Activated naive CD8-positive, alpha-beta T cell treated with anti-CD3 and anti-CD28 coated beads for 36 hours (primary cell): ENCODE measurements at places on chromosomes 16 and 17.

- no peak for DNase-seq
Observed at GRCh38 chr16:3030222-3031212, 6.2 kb downstream of the BICDL2 start.

DNA sequence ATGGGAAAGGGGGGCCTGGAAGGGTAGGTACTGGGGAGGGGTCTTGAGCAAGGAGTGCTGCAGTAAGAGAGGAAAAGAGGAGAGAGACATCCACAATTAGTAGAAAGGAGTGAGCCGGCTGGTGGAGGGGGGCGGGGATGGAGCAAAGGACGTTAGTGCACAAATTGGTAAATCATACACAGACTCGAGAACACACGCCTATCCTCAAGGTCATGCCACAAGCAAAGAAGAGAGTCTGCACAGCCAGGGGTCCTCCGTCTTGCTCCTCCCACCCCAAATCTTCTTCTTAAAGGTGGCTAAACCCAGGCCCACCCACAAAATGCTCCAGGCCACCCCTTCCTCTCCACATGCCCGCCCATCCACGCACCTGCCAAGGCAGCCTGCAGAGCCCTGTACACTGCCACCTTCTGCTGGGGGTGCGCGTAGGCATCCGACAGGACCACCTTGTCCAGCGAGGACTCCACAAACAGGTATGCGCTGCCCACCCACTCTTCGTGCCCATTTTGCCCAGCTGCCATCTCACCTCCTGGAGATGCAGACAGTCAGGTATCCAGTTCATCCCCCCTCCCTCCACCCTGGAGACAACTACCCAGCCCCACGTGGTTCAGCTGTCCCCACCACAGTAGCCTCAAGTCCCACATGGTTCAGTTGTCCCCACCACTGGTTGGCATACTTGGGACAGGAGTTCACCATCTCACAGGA is 3.4 kb downstream of the TRADD start:
- DNase-seq: no peak

GRCh38 chr17:82876602-82877379 is 37.0 kb upstream of the ZNF750 start:
- DNase-seq: no peak

DNA sequence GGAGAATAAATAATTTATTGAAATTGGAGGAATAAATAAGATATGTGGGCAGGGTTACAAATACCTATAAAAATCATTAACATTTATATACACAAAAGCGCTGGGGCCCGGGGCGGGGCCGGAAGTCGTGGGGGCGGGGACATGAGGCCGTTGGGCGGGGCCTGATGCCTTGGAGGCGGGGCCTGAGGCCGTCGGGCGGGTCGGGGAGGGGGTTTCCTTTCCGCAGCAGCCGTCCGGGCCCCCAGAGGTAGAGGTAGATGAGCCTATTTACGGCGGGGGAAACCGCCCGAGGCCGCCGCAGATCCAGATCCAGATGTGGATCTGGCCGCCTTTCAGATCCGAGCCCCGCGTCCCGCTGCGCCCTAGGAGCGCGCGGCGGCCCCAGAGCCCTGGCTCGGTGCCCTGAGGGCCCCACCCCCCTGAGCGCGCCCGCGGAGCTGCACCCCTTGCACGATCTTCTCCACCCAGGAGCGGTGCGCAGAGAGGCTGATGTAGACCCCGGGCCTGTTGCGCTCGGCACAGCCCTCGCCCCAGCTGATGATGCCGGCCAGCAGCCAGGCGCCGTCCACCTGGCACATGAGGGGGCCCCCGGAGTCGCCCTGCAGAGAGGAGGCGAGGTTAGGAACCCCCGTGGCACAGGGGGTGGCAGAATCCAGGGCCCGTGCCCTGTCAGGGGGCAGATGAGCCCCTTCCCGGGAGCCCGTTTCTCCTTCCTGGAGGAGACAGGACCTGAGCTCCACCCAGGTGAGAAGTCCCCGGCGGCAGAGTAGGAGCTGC is 5.1 kb downstream of the PRSS22 start:
- no peak for DNase-seq

- DNase-seq: no peak
Observed at GRCh38 chr16:8850279-8850885, 18.4 kb downstream of the CARHSP1 start.

DNA sequence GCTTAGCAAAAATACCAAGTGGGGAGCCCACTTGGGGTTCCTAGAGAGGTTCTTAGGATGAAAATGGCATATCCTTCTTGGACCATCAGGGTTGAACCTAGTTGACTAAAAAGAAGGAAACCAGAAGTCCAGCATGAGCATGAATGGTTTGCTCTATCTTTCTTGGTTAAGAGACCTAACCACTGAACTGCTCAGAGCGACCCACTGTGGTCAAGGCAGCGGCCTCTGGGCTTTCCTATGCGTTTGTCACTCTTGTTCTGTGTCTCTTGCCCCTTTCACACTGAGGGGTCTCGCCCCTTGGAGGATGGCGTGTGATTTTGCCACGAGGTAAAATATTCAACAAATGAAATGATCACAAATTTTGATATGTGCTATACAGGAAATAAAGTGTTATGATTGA is 526 bp upstream of the BORCS6 start:
- no peak for DNase-seq

DNA sequence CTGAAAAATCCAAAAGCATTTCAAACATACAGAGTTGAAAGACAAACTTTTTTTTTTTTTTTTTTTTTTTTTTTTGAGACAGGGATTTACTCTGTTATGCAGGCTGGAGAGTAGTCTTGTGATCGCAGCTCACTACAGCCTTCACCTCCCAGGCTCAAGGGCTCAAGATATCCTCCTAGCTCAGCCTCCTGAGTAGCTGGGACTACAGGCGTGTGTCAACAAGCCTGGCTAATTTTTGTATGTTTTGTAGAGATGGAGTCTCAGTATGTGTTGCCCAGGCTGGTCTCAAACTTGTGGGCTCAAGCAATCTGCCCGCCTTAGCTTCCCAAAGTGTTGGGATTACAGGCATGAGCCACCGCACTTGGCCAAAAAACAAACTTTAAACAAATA is 64.2 kb upstream of the KIFC3 start:
- DNase-seq: no peak

DNA sequence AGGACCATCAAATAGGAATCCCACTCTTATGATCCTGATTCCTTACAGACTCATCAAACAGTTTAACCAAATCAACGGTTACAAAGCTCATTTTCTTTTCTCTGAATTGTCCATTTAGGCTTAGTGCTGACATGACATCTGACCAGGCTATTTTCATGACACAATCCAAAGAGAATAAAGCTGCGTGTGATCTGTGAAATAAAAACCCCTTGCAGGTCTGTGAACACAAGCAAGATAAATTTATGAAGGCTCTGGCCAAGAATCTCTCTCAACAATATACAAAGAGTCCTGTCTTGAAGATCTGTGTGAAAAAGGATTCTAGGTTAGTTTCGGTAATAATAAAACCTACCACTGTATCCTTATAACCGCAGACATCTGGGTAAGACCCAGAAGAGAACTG is 22.0 kb downstream of the COG1 start:
- no peak for DNase-seq

GRCh38 chr17:57401556-57402488 is 145.5 kb downstream of the MSI2 start:
- DNase-seq: no peak

DNA sequence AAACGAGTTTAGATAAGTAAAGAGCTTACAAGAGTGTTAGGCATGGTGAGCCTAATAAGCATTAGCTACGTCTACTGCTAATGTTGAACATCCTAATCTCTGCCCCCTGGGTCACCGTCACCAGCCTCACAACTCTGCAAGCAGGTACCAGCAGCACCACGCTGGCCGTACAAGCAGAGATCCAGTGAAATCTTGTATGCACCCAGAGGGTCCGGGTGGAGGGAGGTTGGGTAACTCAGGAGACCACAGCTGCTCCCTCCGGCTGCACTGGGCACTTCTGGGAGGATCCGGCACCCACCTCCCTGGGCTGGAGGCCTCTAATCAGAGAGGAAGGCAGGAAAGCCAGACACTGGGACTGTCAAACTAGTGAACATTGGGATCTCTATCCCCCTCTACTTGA is 8.4 kb upstream of the OR1F1 start:
- DNase-seq: no peak

GRCh38 chr16:4544473-4544872 is 5.9 kb upstream of the CDIP1 start:
- DNase-seq: no peak

- DNase-seq: no peak
Observed at GRCh38 chr16:57786632-57787518, 15.4 kb downstream of the KIFC3 start.

DNA sequence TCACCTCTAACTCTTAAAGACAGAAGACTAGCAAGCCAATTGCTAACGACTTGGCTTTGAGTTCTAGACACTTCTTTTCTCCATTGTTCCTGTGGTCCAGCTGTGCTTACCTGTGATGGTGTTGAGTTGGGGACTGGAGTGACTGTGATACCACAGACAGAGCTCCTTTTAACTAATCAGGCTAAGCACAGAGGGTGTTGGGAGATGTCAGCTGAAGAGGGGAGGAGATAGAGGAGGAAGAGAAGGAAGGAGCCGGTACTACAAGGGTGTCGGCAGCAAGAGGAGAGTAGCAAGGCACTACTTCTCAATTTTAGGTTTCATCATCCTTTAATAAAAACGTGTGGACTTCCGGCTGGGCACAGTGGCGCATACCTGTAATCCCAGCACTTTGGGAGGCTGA is 5.1 kb upstream of the MYO1D start:
- no peak for DNase-seq

DNA sequence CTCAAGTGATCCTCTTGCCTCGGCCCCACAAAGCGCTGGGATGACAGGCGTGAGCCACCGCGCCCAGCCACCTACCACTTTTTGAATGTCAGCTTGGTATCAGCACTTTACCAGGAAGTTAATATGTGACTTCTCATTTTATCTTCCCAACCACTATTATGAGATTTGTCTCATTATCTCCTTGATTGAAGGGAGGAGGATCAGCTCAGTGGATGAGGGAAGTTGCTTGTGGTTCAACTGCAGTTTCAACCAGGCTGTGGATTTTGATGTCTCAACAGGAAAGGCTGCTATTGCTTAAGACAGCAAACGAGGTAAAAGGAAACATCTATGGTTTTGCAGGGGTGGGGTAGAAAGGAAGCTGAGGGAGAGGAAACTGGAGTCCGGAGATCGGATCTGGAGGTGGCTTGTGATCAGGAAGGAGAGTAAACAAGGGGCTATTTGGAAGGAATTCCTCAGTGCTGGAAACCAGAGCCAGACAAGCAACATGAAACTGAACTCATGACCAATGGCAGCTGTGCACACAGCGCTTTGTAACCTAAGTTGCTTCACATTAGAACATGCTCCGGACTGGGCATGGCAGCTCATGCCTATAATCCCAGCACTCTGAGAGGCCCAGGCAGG is 180.5 kb downstream of the VPS53 start:
- DNase-seq: no peak

DNA sequence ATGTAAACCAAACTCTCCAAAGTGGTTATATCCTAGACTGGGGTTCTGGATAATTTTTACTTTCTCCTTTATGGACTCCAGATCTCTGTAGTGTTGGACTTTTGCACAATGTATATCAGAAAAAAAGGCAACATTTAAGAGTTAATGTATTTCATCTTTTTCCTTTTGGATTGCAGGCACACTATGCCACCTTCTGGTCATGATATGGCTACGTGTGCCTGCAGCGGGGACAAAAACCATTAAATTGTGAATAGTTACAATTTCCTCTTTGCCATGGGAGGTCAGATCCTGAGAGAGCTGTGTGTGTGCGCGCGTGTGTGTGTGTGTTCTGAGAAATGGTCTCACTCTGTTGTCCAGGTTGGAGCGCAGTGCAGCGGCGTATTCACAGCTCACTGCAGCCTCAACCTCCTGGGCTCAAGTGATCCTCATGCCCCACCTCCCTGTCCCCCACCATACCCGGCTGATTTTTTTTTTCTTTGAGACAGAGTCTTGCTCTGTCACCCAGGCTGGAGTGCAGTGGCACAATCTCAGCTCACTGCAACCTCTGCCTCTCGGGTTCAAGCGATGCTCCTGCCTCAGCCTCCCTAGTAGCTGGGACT is 4.3 kb upstream of the SGF29 start:
- DNase-seq: no peak

DNA sequence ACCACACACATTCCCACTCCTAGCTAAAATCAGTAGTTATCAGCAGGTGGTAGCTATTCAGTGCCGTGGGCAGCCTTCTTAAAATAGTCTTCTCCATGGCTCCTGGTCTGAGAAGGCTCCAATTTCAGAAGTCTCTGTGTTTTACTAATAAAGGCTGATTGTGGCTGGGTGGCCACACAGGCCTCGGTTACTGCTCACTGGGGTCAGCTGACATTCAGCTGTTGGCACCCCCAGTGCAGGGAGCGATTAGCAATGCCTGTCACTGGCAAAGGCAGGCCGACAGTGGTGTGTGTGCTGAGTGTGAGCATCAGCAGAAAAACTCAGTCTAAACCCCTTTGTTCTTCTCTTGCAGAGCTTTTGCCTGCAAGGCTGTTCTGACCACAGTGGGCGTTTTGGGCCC is 16.6 kb upstream of the DBNDD1 start:
- no peak for DNase-seq

GRCh38 chr17:49496183-49496866 is 1.2 kb downstream of the NGFR start:
- peak; percentile 89 for DNase-seq

DNA sequence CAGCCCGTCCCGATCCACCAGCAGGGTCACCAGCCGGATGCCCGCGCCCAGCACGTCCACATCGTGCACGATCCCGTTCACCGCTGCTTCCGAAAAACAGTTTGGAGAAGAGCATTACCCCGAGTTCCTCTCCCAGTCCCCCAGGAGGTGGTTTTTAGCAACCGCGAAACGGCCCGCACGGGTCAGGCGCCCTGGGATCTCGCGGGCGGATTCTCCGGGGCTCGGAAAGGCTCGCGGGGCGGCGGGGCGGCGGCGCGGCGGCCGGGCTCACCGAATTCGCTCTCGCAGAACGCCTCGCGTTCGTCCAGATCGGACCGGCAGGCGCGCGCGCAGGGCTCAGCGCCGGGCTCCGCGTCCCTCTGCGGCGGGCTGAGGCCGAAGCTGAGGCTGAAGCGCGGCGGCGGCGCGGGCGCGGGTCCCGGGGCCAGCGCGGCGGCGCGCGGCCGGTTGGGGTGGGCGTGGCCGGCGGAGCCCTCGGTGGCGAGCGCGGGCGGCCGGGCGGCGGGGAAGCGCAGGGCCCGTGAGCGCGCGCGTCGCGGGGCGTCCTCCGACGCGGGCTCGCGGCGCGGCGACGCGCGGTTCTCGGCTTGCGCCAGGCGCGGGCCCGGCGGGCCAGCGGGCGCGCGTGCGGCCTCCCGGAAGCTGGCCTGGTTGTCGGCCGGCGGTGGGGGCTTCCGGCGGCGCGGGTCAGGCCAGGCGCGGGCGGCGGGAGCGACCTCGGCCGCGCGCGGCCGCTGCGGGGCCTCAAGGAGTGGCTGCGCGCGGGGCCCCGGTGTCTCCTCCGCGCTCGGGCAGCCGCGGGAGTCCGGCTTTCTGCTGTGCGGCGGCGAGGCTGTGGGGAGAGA is 2.9 kb downstream of the C17orf58 start:
- DNase-seq: peak; percentile 82

- DNase-seq: no peak
Observed at GRCh38 chr17:29124925-29125273, 55.3 kb downstream of the MYO18A start.
